ENCODE measurements at places on chromosomes 2 and 18.

DNA sequence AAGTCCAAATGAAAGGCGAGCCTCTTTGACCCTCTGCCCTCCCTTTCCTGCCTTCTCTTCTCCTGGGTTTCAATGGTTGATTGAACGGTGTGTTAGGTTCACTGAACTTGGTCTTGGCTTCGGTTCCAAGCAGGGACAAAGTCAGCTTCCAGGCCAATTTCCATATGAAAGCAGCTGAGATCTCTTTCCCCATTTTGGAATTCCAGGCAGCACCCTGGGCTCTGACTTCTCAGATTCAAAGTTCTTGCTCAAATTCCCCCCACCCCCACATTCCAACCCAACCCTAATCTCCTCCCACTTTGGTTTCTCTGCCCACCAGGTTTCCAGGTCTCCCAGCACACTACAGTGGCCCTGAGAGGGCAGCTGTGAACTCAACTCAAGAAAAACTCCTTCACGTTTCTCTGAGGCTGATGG, 231.0 kb downstream of the INSIG2 start:
- no peak for DNase-seq

DNA sequence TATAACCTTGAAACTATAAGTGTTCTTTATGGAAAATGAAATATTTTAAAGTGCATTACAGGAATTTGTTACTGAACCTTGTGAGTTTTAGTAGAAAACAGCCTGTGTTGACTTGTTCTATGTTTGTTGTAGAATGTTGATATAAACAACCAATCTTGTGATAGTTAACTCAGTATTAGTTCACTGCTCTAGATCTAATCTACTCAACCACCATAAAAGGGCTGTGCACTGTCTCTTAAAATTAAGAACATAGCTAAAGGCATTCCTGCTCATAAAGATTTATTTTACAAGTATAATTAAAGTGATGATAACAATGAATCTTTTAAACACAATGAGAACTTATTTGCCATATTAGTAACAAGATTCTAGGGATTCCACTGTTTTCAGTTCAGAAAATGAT, 110.5 kb upstream of the KLF7 start:
- no peak for DNase-seq

DNA sequence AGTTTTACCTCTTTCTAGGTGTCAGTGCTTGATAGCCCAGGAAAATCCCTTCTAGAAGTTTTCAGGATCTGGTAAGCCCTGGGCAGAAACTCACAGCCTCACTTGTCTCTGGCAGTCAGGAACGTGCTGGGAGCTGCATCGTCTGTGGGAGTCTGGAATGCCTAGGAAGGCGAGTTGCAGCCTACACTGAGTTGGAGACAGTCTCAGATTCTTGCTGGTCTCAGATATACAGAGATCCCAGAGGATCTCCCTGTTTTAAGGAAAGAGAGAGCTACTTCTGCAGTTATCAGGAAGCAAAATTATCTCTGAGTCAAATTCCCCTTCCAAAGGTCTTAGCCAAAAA, 104.4 kb upstream of the CDC42EP3 start:
- DNase-seq, result no peak

DNA sequence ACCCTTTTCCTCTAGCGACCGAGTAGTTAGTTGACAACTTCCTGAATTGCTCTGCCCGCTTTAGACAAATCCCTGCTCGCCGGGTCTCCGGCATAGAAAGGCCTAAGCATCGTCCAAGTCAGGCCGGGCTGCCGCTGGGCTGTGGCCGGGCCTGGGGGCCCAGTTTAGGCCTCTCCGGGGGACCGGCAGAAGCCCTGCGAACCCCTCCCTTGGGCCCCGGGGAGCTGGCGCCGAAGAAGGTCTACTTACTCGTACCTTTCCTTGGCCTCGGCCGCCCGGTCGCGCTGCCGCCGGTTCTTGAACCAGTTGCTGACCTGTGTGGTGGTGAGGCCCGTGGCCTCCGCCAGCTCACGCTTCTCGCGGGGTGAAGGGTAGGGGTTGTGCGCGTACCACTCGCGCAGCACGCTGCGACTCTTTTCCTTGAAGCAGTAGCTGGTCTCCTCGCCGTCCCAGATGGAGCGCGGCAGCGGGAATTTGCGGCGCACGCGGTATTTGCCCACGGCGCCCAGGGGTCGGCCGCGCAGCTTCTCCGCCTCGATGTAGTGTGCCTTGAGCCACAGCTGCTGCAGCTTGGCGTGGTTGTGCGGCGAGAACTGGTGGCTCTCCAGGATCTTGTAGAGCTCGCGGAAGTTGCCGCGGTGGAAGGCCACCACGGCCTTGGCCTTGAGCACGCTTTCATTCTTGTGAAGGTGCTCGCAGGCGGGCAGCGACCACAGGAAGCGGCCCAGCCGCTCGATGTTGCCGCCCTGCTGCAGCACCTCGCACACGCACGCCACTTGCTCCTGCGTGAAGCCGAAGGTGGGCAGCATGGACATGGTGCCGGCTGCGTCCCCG, 739 bp downstream of the SIX2 start:
- DNase-seq, result no peak

DNA sequence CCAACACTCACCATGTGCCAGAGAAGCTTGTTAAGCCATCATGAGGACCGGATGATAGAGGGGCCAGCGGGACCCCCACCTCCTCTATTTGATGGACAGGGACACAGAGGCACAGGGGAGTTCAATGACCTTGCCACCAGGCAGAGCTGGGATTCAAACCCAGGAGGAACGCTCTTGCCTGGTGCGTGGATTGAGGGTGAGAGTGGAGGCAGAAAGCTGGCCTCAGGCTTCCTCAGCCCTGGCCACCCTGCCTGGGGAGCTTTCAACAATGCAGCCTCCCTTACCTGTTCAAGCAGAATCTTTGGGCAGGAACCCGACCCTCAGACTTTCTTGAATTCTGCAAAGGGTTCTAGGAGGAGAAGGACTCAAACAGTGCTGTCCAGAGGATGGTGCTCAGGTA, 39.9 kb upstream of the MAL start:
- no peak for DNase-seq

- DNase-seq, result no peak
Measured at GRCh38 chr2:154289870-154290269, 408.6 kb upstream of the KCNJ3 start.

GRCh38 chr18:54774423-54774822, 53.9 kb upstream of the RAB27B start:
- no peak for DNase-seq

GRCh38 chr18:47873625-47874024, 56.8 kb downstream of the SMAD2 start:
- DNase-seq, result no peak

GRCh38 chr2:24020244-24020643, 10.4 kb downstream of the MFSD2B start:
- DNase-seq, result no peak

GRCh38 chr2:158507141-158507540, 50.4 kb downstream of the PKP4 start:
- DNase-seq, result no peak

GRCh38 chr2:200484934-200485333, 24.9 kb downstream of the KCTD18 start:
- DNase-seq, result no peak

GRCh38 chr18:11885278-11885947, 22.7 kb downstream of the MPPE1 start:
- no peak for DNase-seq

- DNase-seq, result no peak
Measured at GRCh38 chr2:150647943-150648342, 160.5 kb upstream of the RND3 start.

DNA sequence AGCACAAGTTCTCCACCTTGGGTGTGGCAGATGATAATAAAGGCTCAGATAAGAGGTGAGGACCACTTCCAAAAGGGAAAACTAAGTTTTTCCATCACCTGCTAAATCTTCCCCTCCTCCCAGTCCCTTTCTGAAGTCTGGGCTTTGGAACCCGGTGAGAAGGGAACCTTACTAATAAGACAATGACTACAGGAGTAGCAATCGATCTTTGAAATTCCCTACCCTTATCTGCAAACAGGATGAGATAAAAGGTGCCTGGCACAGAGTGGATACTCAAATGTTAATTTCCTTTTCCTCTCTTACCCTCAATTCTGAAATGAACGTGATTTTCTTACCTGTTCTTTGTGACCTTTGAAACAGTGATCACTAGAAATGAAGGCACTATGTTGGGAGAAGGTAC, 69.7 kb upstream of the NARS1 start:
- DNase-seq, result no peak

- DNase-seq, result no peak
Measured at GRCh38 chr18:36835927-36836326, 7.0 kb downstream of the KIAA1328 start.

- DNase-seq, result no peak
Measured at GRCh38 chr2:47118581-47118980, 36.5 kb downstream of the STPG4 start.

GRCh38 chr2:15560140-15560987, 770 bp downstream of the NBAS start:
- DNase-seq, result no peak

DNA sequence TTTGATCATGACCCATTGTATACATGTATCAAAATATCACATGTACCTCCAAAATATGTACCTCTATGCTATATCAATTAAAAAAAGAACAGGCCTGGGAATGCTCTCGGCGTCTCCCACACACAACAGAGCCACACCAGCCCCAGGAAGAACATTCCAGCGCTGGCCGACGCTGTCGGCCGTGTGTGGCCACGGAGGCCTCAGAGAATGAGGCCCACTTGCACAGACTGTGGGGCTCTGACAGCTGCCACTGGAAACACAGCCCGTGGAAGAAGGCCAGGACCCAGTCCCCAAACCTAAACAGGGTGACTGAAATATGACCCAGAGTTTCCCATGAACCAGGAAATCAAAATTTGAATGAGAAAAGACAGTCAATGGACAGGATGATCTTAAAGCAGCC, 69.7 kb downstream of the EIPR1 start:
- no peak for DNase-seq

DNA sequence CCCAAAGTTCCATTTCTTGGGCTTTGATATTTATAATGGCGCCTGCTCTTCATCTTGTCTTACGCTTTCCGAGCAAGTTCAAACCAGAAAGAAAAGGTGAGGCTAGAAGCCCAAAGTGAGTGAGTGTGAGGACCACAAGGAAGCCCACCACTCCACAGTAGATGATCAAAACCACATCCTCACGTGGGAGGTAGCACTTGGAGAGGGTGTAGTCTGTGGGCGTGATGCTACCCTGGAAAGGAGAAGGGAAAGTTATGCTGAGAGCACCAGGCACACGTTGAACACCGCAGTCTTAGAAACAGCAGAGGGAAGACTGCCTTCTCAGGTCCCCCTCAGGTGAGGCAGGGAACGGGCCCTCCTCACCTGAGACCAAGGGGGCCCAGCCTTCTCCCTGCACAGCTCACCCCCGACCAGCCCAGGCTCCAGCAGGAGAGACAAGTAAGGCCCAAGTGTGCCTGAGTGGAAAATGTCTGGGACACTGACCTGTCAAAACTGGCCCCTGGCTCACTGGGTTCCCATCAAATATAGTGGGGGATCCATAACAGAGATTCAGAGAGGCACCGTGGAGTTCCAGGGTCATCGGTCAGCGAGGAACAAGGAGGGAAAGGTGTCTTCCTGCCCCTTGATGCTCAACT, 23.6 kb downstream of the MPPE1 start:
- no peak for DNase-seq

DNA sequence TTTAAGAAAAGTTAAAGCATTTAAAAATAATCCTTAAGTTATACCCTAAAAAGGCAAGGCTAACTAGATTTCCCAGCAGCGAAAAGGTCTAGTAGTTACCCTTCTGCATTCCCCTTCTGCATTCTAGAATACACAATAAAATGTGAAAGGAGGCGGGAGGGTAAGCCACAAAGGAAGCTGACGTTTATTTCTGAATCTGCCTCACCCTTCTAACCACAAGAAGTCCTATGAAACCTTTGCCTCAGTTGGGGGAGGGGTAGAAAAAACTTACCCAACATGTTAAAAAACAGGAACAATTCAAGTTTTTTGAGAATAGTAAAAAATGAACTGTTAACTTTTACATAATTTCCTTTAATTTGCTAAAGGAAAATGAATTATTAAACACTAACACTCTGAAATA, 11.3 kb downstream of the STK17B start:
- peak; percentile 72 for DNase-seq

- peak; percentile 50 for DNase-seq
Measured at GRCh38 chr2:200609028-200609614, 23.3 kb downstream of the AOX1 start.

DNA sequence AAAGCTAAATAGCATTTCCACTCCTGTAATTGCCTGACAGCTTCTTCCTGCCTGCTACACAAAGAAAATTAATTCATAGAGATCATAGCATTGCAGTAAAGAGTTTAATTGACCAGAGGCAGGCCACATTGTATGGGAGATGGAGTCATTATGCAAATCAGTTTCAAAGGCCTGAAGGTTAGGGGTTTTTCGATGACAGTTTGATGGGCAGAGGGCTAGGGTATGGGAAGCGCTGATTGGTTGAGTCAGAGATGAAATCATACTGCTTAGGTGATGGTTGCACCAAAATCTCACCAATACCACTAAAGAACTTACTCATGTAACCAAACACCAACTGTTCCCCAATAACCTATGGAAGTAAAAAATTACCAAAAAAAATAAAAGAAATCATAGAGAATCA, 599.0 kb downstream of the NUP35 start:
- DNase-seq, result no peak

DNA sequence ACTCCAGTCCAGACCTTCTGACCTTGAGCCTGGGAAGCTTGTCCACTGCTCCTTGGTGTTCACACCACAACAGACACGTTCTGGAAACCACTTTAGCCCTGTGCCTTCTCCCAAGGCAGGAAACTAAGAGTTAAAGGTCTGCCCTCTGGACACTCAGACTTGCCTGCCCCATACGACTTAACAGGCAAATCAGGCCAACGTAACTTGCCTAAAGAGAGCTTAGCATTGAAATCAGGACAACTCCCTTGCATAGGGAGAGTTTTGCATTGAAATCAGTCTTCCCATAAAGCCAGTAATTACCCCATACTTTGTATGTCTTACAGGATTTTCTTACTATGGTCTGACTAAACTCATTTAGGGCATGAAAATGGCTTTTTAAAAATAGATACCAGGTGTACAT, 18.5 kb downstream of the NFE2L2 start:
- no peak for DNase-seq

- peak; percentile 35 for DNase-seq
Measured at GRCh38 chr2:176653479-176654443, 384.5 kb downstream of the MTX2 start.

- no peak for DNase-seq
Measured at GRCh38 chr2:62920070-62920469, 130.6 kb upstream of the OTX1 start.

- no peak for DNase-seq
Measured at GRCh38 chr18:10170375-10170774, 256.6 kb downstream of the VAPA start.

Measured in HFF-Myc (cell line).